ENCODE measurements at places on chromosomes 2 and 18. TPM values are rescaled to one million over a fixed set of nuclear protein-coding genes. Genes with fewer than 3 reads are reported as not detected.

SLC4A5 gene
- 2.0 TPM for total RNA-seq

GRCh38 chr18:62576271-62576670 lies 53.4 kb downstream of the ZCCHC2 start:
- no peak for DNase-seq
- peaks cover 6% of the 10 kb centered on the region for H3K4me1 ChIP-seq
- H3K36me3 ChIP-seq, result no peaks in the 10 kb centered on the region
- H3K27ac ChIP-seq, result no peak overlapping the region
- no peaks in the 10 kb centered on the region for H3K27me3 ChIP-seq

GRCh38 chr2:129769185-129769991 lies 210.1 kb upstream of the RAB6C start:
- no peak overlapping the region for H3K4me3 ChIP-seq
- H3K36me3 ChIP-seq, result no peaks in the 10 kb centered on the region
- DNase-seq, result no peak
- no peaks in the 10 kb centered on the region for H3K27me3 ChIP-seq
- no peak overlapping the region for H3K27ac ChIP-seq

- H3K36me3 ChIP-seq, result no peaks in the 10 kb centered on the region
- H3K4me3 ChIP-seq, result no peak overlapping the region
- H3K27ac ChIP-seq, result no peak overlapping the region
- no peaks in the 10 kb centered on the region for H3K4me1 ChIP-seq
- no peaks in the 10 kb centered on the region for H3K27me3 ChIP-seq
Observed at GRCh38 chr2:188132385-188132784, 159.3 kb upstream of the GULP1 start.

GRCh38 chr2:119523383-119523951 lies 816 bp downstream of the SCTR start:
- H3K4me3 ChIP-seq, result peak overlapping the region; percentile 51
- H3K27ac ChIP-seq, result no peak overlapping the region
- no peaks in the 10 kb centered on the region for H3K36me3 ChIP-seq
- H3K4me1 ChIP-seq, result no peaks in the 10 kb centered on the region

LOXHD1 gene
- total RNA-seq, result not detected

DNA sequence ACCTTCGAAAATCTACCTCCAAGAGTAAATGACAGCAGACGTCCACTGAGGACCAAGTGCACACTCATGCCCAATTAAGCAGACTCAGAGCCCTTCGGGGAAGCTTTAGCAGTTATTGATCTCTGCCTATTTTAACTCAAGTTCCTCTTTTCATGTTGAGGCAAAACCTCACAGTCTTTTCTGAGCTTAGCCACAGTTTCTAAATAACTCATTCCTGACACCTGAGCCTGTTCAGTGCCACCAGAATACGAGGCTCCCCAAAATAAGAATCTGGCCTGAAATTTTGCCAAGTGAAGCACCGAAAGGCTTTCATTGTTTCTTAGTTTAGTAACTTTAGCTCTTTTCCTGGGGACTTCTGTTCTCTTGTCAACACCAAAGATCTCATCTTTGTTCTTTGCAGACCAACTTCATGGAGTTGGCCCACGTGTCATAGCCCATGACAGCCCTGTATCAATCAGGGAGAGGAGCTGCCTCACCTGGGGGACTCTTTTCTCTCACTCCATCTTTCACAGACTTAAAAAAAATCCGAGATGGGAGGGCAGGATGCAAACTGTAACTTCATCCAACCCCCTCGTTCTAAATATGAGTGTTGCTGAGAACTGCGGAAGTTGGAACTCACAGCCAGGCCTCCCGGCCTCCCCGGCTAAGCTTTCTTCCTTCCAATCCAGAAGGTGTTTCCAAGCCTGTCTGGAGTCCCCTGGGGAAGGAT lies 22.2 kb downstream of the INPP5D start:
- no peak overlapping the region for H3K27ac ChIP-seq
- H3K4me3 ChIP-seq, result no peak overlapping the region
- no peak for DNase-seq

GRCh38 chr2:176067589-176068418 lies 16.0 kb downstream of the EVX2 start:
- H3K36me3 ChIP-seq, result no peaks in the 10 kb centered on the region
- no peak overlapping the region for H3K27ac ChIP-seq
- H3K4me3 ChIP-seq, result peak overlapping the region; percentile 34
- H3K4me1 ChIP-seq, result peaks cover 12% of the 10 kb centered on the region
- H3K27me3 ChIP-seq, result peaks cover 100% of the 10 kb centered on the region

GRCh38 chr18:3062798-3063680 lies 50.1 kb upstream of the LPIN2 start:
- H3K36me3 ChIP-seq, result no peaks in the 10 kb centered on the region
- H3K4me1 ChIP-seq, result peaks cover 6% of the 10 kb centered on the region
- H3K4me3 ChIP-seq, result no peak overlapping the region
- H3K27me3 ChIP-seq, result no peaks in the 10 kb centered on the region
- peak; percentile 79 for DNase-seq
- no peak overlapping the region for H3K27ac ChIP-seq

DNA sequence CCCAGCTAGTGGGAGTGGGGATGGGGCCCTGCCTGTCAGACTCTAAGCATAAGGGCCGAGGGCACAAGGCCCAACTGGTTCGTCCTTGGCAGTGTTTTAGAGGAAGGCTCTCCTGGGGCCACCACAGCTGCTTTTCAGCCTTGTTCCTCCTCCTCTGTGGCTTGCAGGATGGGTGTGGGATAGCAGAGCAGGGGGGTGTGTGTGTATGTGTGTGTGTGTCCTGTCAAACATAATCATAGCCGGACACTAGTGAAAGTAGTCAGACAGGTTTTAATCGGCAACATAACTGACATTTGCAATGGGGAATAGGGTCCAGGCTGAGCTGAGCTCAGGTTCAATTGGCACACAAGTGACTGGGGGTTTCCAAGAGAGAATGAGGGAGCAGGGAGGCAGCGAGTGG lies 114.2 kb downstream of the SEPTIN10 start:
- no peak for DNase-seq
- H3K4me1 ChIP-seq, result no peaks in the 10 kb centered on the region
- no peak overlapping the region for H3K4me3 ChIP-seq
- no peaks in the 10 kb centered on the region for H3K27me3 ChIP-seq

DNA sequence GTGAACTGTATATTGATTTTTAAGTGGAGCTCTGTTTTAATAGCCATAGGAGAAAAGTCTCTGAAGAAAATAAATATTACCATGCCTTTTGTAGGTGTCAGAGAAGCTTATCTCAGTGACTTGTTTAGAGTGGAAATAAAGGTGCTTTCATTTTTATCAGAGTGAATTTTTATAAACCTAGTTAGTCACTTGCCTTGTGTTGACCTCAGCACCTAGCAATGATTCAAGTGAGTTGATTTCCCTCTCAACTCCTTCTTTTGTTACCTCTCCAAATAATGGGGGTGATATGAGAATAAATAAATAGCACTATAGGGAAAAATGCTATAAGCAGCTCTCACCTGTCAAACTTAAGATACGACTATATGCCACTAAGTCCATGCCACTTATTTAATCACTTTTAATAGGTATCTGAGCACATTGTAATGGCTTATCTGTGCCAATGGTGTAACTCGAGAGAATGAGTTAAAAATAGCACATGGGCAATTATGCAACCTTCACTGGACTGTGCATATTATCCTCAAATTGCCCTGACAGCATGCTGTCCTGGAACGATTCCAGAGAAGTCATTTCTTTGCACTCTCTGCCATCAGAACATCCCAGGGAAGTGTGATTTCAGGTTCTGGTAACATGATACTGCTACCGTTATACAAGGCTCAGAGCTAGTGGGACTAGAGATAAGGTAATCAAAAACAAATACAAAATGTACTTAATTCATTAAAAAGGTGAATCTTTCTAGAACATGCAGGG lies 290.8 kb downstream of the CCDC85A start:
- no peak overlapping the region for H3K4me3 ChIP-seq
- no peak for DNase-seq
- H3K36me3 ChIP-seq, result no peaks in the 10 kb centered on the region
- H3K4me1 ChIP-seq, result no peaks in the 10 kb centered on the region

DNA sequence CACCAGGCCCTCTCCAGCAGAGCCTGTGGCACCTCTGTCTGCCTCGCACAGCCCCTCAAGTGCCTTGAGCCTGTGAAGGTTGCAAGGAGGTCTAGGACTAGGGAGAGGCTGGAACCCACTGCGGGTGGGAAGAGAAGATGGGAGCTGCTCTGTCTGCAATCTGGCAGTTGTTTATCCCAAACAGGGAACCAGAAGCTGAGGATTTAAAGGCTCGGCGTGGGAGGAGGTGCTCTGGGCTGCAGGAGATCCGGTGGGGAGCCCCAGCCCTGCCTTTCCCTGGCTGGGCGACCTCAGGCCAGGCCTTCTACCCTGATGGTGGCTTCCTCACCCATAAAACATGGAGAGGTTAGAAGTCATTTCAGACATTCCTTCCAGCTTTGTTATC lies 174.1 kb downstream of the SMAD7 start:
- H3K27ac ChIP-seq, result no peak overlapping the region
- H3K4me1 ChIP-seq, result peaks cover 15% of the 10 kb centered on the region
- DNase-seq, result no peak
- no peak overlapping the region for H3K4me3 ChIP-seq
- H3K27me3 ChIP-seq, result no peaks in the 10 kb centered on the region
- H3K36me3 ChIP-seq, result no peaks in the 10 kb centered on the region

DNA sequence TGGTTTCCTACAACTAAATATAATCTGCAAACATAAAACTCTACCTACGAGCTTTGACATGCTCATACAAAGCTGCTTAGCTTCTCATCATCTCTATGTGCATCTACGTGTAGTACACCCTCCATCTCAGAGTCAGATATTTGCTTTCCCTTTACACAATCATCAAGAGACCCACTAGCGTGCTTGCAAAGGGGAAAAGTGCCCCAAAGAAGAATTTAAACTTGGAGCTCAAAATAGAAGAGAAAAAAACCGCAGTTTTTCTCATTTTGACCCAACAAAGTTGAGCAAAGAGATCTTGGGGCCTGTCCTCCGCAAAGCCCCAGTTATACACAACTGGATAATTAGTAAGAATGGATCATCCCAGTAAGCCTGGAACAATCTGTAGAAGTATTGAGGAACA lies 104.1 kb downstream of the PAX3 start:
- H3K4me3 ChIP-seq, result no peak overlapping the region
- H3K27ac ChIP-seq, result no peak overlapping the region
- DNase-seq, result no peak
- H3K27me3 ChIP-seq, result peaks cover 5% of the 10 kb centered on the region
- H3K36me3 ChIP-seq, result no peaks in the 10 kb centered on the region
- peaks cover 15% of the 10 kb centered on the region for H3K4me1 ChIP-seq

FIGLA gene
- total RNA-seq, result not detected

- H3K4me1 ChIP-seq, result no peaks in the 10 kb centered on the region
- H3K27me3 ChIP-seq, result no peaks in the 10 kb centered on the region
- DNase-seq, result no peak
- H3K4me3 ChIP-seq, result no peak overlapping the region
- H3K27ac ChIP-seq, result no peak overlapping the region
Observed at GRCh38 chr18:67068608-67069007, 447.9 kb downstream of the DSEL start.

DNA sequence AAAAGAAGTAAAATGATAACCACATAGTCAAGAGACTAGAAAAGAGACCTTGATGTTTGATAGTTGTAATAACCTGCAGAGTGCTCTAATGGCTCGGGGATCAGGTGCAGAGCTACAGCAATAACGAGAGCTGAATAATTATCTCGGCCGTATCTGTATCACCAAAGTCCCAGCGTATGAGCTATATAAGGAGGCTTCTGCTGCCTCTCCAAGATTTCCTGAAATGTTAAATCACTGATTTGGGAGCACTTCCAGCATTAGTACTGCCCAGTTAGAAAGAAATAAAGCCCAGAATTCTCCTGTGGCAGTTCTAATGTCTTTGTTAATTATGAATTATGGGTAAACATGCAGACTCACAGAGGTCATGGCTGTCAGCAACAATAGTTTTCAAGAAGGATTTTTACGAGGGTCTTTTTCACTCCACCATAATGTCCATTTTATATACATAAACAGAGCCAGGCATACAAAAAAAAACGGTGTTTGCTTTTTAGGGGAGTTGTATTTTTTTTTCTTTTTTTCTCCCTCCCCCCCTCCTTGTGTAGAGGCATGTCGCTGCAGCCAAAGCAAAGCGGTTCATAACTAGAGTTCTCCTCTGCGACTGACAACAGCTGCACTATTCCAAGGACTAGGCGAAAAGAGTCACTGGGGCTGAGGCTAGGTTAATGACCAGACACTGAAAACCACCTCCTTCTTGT lies 168.3 kb upstream of the VRK2 start:
- H3K4me1 ChIP-seq, result peaks cover 8% of the 10 kb centered on the region
- no peak overlapping the region for H3K4me3 ChIP-seq
- no peaks in the 10 kb centered on the region for H3K27me3 ChIP-seq
- DNase-seq, result no peak

GRCh38 chr2:137968477-137969417 lies 4.5 kb downstream of the HNMT start:
- H3K4me3 ChIP-seq, result no peak overlapping the region
- H3K27me3 ChIP-seq, result no peaks in the 10 kb centered on the region
- no peak overlapping the region for H3K27ac ChIP-seq
- no peak for DNase-seq
- H3K36me3 ChIP-seq, result no peaks in the 10 kb centered on the region
- peaks cover 15% of the 10 kb centered on the region for H3K4me1 ChIP-seq

DNA sequence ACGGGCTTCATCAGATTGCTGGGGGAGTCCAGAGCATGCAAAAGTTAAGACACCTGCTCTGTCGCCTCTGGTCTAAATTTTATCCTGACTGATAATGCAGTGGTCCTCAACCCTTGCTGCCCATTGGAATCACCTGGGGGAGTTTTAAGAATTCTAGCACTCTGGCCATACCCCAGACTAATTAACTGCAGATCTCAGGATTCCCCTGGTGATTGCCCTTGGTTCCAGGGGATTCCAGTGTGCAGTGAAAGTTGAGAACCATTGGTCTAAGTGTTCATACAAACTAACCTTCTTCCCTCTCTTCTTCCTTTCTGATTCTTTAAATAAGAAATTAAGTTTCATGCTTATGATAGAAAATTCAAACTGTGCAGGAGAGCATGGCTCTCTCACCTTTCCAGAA lies 105.7 kb upstream of the MGAT5 start:
- no peak overlapping the region for H3K27ac ChIP-seq
- H3K36me3 ChIP-seq, result no peaks in the 10 kb centered on the region
- DNase-seq, result no peak
- no peaks in the 10 kb centered on the region for H3K27me3 ChIP-seq

- H3K36me3 ChIP-seq, result no peaks in the 10 kb centered on the region
- DNase-seq, result peak; percentile 78
- peaks cover 26% of the 10 kb centered on the region for H3K27me3 ChIP-seq
- no peak overlapping the region for H3K27ac ChIP-seq
Observed at GRCh38 chr2:157596992-157597681, 31.5 kb downstream of the ACVR1C start.

REG3A gene
- total RNA-seq, result not detected

DNA sequence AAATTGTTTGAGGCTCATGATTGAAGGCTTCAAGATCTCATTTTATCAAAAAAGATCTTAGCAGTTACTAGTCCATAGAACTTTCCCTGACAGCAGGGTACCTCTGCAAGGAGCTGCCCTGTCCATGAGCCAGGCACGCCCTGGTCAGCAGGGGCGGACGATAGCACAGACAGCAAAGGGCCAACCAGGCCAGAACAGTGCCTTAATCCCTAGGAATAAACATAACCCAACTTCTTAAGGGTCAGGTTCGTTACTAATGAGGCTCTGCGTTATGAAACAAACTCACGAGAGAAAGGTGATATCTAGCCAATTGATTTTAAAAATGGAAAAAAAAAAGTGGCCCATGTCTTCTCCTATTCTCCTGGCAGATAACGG lies 59.2 kb downstream of the BCL2 start:
- H3K36me3 ChIP-seq, result no peaks in the 10 kb centered on the region
- no peaks in the 10 kb centered on the region for H3K27me3 ChIP-seq
- no peak overlapping the region for H3K4me3 ChIP-seq
- H3K4me1 ChIP-seq, result no peaks in the 10 kb centered on the region
- H3K27ac ChIP-seq, result no peak overlapping the region

PIEZO2 gene
- total RNA-seq, result 4.2 TPM

- H3K4me1 ChIP-seq, result peaks cover 14% of the 10 kb centered on the region
- H3K27ac ChIP-seq, result no peak overlapping the region
- H3K27me3 ChIP-seq, result no peaks in the 10 kb centered on the region
- DNase-seq, result no peak
- no peaks in the 10 kb centered on the region for H3K36me3 ChIP-seq
Observed at GRCh38 chr2:217071416-217071815, 211.6 kb upstream of the TNP1 start.

CRYBA2 gene
- total RNA-seq, result not detected

SERPINB13 gene
- total RNA-seq, result not detected
